ENCODE measurements at places on chromosomes 1 and 21. TPM values are rescaled to one million over a fixed set of nuclear protein-coding genes. Genes with fewer than 3 reads are reported as not detected.

DNA sequence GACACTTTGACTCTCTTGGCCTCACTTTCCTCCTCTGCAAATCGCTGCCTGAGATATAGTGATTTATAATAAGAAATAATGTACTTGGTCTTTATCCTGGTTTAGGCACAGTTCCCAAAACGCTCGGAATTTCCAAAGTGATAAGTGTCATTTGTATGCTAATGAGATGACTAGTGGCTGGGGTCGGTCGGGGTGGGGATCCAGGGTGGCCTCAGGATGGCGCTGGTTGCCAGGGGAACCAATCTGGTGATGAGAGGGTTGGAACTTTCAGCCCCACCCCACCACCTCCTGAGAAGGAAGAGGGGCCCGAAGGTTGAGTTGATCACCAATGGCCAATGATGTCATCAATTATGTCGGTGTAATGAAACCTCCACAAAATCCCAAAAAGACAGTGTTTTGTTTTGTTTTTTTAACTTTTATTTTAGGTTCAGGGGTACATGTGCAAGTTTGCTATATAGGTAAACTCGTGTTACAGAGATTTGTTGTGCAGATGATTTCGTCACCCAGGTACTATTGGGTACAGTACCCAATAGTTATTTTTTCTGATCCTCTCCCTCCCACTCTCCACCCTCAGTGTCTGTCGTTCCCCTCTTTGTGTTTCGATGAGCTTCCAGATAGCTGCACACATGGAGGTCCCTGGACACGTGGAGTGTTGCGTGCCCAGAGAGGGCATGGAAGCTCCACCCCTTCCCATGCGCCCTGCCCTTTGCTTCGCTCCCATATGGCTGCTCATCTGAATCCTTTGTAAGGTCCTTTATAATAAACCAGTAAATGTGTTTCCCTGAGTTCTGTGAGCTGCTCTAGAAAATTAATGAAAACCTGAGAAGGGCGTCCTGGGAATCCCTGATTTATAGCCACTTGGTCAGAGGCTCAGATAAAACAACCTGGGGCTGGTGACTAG is 97.2 kb downstream of the KCNN3 start:
- H3K4me1 ChIP-seq: no peaks in the 10 kb centered on the region
- H3K36me3 ChIP-seq: no peaks in the 10 kb centered on the region
- no peak overlapping the region for H3K27ac ChIP-seq

DNA sequence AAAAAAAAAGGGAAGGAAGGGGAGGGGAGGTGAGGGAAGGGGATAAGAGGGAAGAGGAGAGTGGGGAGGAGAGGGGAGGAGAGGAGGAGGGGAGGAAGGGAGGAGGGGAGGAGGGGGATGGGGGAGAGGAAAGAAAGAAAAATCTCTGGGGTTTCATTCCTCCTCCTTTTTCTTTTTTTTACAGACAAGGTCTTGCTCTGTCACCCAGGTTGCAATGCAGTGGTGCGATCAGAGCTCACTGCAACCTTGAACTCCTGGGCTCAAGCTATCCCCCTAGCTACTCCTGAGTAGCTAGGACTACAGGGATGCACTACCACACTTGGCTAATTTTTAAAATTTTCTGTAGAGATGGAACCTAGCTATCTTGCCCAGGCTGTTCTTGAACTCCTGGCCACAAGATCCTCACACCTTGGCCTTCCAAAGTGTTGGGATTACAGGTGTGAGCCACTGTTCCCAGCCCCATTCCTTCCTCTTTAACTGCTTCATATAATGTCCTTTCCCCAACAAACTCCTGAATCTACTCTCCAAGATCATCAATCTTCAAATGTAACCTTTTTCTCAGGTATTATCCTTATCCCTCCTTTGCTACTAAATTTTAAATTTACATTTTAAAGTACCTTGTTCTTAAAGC is 23.2 kb downstream of the GON4L start:
- DNase-seq: no peak
- H3K27me3 ChIP-seq: no peaks in the 10 kb centered on the region
- H3K4me1 ChIP-seq: no peaks in the 10 kb centered on the region
- H3K36me3 ChIP-seq: peaks cover 10% of the 10 kb centered on the region
- no peak overlapping the region for H3K4me3 ChIP-seq

- H3K27me3 ChIP-seq: no peaks in the 10 kb centered on the region
- H3K27ac ChIP-seq: no peak overlapping the region
Observed at GRCh38 chr1:177809819-177810218, 160.0 kb downstream of the SEC16B start.

- peaks cover 18% of the 10 kb centered on the region for H3K4me1 ChIP-seq
- peak; percentile 30 for DNase-seq
- no peak overlapping the region for H3K27ac ChIP-seq
- H3K4me3 ChIP-seq: no peak overlapping the region
- H3K36me3 ChIP-seq: no peaks in the 10 kb centered on the region
- H3K27me3 ChIP-seq: no peaks in the 10 kb centered on the region
Observed at GRCh38 chr1:10776190-10776905, 20.1 kb downstream of the CASZ1 start.

TMEM51 gene
- 18.4 TPM for total RNA-seq

OR2L5 gene
- not detected for total RNA-seq

PEX11B gene
- 28.6 TPM for total RNA-seq

DNA sequence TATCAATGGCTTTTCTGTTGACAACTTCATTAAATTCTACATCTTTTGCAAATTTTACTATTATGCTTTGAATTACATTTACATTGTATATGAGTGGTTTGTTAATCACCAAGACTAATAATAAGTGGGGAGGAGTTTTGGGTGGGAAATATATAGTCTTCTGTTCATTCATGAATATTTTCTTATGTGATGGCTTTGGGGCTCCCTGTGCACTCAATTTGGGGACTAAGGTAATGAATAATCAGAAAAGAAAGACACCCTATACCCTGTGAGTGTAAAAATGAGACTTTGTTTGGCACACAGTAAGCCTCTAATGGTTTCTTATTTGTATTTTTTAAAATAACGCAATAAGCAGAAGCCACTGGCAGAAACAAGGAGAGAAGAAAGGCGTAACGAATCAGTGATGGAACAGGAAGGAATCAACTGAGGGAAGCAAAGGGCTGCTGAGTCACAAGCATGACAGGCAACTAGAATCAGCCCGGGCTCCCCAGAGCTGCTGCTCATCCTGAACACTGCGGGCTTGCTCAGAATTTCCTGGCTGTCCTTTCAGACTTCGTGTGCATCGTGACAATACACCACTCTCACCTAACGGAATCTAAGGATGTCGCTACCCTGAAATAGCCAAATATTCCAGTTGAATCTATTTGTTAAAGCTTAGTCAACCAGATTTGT is 20.8 kb upstream of the RGS2 start:
- DNase-seq: no peak
- H3K36me3 ChIP-seq: no peaks in the 10 kb centered on the region
- H3K4me1 ChIP-seq: no peaks in the 10 kb centered on the region
- no peaks in the 10 kb centered on the region for H3K27me3 ChIP-seq
- no peak overlapping the region for H3K27ac ChIP-seq
- no peak overlapping the region for H3K4me3 ChIP-seq

DNA sequence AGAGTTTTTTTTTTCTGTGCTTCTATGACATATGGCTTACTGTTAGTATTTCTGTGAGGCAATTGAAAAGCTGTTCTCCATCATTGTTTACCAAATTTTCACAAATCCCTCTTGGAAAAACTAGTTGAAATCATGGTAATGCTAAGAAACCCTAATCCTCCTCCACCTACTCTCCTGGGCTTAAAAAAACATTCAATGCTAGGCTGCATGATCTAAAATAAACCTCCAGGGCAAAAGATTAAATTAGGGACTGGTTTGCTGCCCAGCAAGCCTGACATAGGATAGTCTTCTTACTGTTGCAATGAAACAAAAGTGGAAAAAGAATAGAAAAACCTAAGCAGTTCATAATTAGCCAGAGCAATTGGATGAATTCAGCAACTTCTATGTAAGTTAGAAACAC is 16.1 kb downstream of the C1orf52 start:
- no peaks in the 10 kb centered on the region for H3K36me3 ChIP-seq
- H3K27me3 ChIP-seq: no peaks in the 10 kb centered on the region
- H3K4me3 ChIP-seq: no peak overlapping the region
- no peak overlapping the region for H3K27ac ChIP-seq
- H3K4me1 ChIP-seq: peaks cover 18% of the 10 kb centered on the region

UBQLN4 gene
- 32.5 TPM for total RNA-seq

DNA sequence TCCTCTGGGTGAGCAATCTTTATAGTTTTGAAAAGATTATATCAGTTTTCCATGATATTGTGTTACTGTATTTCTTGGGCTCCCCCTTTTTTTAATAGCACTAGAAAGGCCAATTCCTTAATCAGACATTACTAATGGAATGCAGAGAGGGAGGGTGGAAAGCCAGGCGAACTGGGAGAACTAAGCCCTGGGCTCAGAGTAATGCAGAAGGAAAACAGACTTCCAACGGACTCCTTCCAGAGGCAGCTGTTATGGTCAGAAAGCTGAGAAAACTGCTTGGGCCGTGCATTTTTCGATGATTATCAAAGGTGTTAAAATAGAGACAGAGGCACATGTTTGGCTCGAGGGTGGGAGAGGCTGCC is 206.3 kb downstream of the FOXD2 start:
- no peak overlapping the region for H3K27ac ChIP-seq

- DNase-seq: no peak
- H3K4me3 ChIP-seq: no peak overlapping the region
- H3K36me3 ChIP-seq: peaks cover 98% of the 10 kb centered on the region
- no peaks in the 10 kb centered on the region for H3K27me3 ChIP-seq
- no peaks in the 10 kb centered on the region for H3K4me1 ChIP-seq
- no peak overlapping the region for H3K27ac ChIP-seq
Observed at GRCh38 chr1:37883671-37884070, 24.3 kb upstream of the MTF1 start.

All from lower lobe of right lung (tissue), 2 donors.